M059J (cell line): ENCODE measurements at places on chromosomes 11 and 22.

DNA sequence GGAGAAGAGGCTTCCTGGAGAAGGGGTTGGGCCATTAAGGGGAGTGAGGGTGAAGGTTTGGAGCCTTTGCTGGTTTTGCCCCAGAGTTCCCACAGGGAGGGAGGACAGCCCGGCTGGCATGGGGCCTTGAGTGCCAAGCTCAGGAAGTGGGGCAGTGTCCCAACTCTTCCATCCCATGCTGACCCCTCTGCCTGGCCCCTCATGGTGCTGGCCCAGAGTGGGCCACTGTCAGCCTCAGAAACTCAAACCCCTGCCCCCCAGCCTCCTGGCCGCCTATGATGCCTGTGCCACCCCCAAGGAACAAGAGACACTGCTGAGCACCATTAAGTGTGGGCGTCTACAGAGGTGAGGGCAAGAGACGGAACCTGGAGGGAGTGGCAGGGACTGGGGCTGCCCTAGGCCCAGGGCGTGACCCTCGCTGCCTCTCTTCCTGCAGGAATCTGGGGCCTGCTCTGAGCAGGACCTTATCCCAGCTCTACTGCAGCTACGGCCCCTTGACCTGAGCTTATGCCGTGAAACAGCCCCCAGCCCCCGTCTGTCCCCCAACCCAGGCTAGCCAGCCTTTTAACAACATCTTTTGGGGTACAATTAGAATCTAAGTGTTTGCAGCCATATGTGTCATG lies 5.4 kb downstream of the MUS81 start:
- no peak for DNase-seq

GRCh38 chr22:43181321-43182076 lies 5.4 kb downstream of the TTLL12 start:
- DNase-seq, result no peak

GRCh38 chr22:41445129-41446056 lies 1.2 kb downstream of the TOB2 start:
- peak; percentile 36 for DNase-seq

GRCh38 chr22:23086787-23087186 lies 16.5 kb downstream of the GNAZ start:
- no peak for DNase-seq

- no peak for DNase-seq
These were observed 11.6 kb downstream of the LRRC32 start for GRCh38 chr11:76658651-76659650.

DNA sequence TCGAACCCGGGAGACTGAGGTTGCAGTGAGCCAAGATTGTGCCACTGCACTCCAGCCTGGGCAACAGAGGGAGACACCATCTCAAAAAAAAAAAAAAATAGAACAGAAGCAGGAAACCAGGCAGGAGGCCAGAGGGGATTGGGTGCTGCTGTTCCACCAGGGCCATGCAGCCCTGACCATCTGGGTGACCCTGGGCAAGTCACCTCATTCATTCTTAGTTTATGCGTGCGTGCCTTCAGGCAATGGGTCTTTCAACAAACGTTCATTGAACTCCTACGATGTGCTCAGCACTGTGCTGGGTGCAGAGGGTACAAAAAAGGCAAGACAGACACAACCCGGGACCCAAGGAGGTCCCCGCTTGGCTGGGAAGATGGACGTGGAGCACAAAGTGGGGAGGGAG lies 18.3 kb downstream of the RPL3 start:
- DNase-seq, result no peak

GRCh38 chr11:110856996-110857812 lies 145.0 kb upstream of the ARHGAP20 start:
- DNase-seq, result no peak

DNA sequence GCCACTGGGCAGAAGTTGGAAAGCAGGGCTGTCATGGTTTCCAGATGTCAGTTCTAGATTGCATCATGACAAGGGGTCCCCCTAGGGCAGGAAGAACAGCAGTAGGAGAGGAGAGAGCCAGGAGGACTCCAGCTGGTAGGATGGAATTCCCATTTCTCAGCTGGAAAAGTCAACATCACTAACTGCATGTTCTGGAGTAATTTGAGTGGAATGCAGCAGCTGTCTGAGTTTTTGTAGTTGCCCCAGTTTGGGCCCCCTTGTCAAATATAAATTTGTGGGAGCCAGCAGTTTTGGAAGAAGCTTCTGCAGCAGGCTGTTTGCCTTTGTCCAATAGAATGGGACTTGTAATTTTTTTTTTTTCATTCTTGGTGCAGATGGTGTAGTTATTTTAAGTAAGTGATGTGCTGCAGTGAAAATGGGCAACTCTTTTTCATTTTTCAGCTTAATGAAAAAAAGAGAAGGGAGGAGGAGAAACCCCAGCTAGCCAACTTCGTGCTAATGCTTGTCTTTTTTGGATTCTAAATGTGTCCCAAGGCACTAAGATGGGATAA lies 86.9 kb downstream of the LDLRAD3 start:
- no peak for DNase-seq

DNA sequence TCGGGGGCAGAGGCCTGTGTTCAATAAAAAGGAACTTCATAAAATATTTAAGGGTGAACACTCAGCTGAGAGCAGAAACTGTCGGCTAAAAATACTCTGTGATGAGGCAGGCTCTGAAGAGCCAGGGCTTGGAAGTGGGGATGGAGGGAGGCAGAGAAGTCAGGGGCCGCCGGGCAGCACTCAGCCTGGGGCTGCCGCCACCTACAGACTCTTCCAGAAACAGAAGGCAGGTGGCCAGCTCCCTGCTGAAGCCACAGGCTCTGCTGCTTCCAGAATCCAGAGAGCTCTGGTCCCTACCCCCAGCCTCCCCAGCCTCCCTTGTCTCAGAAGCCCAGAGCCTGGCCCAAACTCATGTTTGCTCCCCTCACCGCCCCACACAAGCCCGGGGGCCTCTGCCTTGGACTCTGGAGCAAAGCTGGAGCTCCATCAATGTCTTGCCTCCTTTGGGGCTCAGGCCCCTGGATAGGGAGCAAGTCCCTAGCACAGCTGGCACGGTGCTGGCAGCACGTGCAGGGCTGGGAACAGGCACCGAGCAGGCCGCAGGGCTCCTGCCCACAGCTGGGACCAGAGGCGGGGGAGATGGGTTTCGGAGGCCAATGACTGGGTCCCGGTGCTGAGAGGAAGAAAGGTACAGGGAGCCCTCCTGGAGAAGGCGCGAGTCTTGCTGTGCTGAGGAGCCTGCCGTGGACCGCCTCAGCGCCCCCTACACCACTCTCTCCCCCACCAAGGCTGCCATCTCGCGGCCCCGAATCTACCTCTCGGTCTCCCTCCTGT lies 8.2 kb downstream of the LRFN4 start:
- DNase-seq, result no peak

DNA sequence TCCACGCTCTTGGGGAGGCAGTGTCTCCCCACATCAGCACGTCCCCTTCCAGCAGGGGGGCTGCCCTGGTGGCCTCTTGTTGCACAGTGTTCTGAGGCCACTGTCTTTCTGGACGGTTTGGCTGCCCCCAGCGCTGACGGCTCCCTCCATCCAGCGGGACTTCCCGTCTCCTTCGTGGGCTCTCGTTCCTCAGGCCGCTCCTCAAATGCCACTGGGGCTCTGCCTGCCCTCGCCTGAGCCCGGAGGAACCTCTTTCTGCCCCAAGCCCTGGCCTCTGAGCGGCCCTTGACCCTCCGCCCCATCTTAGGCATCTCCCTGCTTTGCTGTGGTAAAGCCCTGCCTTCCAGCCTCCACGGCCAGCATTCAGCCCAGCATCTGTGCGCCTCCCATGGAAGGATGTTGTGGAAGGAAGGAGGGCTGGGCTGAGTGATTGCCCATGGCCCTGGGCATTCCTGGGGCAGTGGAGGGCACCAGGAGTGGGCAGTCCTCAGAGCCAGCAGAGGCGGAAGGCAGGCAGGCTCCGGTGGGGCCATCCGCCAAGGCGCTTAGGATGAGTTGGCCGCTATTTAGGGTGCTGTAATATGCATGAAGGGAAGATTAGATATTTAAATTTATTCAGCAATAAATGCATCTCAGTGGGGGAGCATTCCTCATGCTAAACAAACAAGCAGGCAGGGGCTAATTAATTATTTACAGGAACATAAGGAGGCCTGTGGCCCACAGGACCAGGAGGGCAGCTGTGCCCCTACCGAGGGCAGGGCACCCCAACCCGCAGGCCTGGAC lies 17.8 kb downstream of the OTUB1 start:
- peak; percentile 82 for DNase-seq

DNA sequence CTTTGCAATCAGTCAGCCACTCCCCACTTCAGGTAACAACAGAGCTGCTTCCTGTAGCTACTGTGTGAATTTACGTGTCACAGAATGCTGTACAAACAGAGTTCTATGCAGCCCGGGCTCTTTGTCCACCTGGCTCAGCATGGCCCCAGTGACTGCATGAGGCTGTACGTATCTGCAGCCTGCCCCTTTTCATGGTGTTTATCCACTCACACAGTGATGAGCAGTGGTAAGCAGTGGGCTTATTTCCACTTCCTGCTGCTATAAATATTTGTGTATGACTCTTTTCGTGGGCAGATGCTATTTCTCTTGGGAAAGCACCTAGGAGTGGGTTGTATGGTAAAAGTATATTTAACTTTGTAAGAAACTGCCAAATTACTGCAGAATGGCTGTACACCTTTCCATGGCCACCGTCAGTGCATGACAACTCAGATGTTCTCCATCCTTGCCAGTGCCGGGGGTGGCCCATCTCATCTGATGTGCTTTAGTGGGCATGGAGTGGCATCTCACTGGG lies 43.3 kb downstream of the MYEOV start:
- peak; percentile 53 for DNase-seq

DNA sequence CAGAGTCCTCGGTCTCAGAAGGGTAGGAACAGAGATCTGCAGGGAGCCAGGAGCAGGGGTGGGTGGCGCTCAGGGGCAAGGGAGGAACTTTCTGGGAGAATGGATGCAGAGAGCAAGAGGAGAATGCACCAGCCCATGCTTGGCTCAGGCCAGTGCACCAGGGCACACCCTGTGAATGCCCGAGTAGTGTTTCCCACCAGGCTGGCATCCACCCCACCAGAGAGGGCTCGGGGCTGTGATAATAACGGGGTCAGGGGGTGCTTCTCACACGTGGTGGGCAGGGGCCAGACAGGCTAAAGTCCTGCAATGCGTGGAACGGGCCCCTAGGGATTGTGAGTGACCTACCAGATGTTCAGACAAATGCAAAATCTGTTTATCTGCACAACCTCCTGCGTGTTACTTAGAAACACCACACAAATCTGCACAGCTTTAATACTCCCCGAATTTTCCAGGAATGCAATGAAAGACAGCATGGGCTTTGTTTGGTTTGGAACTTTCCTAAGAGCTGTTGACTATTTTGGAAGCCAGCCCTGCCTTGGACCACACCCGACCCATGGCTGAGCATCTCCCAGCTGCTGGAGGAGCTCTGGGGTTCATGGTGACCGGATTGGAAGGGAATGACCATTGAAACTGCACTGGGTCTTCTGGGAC lies 368.3 kb downstream of the SHANK2 start:
- DNase-seq, result no peak

GRCh38 chr22:29883775-29884097 lies 762 bp downstream of the MTMR3 start:
- no peak for DNase-seq

GRCh38 chr22:21446827-21447690 lies 20.1 kb upstream of the TMEM191C start:
- no peak for DNase-seq

- peak; percentile 63 for DNase-seq
These were observed at the start of gene CNTN5 for GRCh38 chr11:99020352-99021225. TSS of gene CNTN5 (plus strand) at chr11:99020949.

DNA sequence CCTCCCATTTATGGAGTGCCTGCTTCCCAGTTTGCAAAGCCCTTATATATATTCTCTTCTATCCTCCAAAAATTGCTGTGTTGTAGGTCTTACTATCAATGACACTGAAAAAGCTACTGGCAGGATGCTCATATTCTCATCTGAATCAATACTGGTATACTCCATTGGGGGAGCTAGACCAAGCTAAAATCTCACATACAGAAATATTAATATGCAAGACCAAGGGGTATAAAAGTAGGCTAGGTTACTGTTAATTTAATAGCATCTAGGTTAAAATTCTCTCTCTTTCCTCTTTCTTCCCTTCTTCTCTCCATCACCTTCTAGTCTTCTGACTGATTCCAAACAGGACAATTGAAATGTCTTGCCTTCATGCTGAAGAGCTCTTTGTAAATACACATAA lies 17.1 kb upstream of the BDNF start:
- peak; percentile 55 for DNase-seq

DNA sequence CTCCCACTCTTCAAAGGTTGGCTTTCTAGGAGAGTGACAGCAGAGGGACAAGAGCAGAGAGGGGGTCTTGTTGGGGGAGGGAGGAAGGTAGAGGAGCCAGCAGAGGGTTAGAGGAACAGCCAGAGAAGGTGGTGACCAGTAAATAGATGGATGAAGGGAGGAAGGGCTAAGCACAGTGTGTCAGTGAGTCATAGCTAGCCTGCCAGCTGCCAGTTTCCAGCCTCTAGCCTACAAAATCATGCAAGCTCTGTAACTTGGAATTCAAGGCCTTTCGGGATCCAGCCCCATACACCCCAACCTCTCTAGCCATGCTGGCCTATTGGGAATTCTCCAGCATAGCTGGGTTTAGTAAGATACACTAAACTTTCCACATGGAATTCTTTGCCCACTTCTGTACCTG lies 147.4 kb upstream of the TEAD1 start:
- peak; percentile 68 for DNase-seq

DNA sequence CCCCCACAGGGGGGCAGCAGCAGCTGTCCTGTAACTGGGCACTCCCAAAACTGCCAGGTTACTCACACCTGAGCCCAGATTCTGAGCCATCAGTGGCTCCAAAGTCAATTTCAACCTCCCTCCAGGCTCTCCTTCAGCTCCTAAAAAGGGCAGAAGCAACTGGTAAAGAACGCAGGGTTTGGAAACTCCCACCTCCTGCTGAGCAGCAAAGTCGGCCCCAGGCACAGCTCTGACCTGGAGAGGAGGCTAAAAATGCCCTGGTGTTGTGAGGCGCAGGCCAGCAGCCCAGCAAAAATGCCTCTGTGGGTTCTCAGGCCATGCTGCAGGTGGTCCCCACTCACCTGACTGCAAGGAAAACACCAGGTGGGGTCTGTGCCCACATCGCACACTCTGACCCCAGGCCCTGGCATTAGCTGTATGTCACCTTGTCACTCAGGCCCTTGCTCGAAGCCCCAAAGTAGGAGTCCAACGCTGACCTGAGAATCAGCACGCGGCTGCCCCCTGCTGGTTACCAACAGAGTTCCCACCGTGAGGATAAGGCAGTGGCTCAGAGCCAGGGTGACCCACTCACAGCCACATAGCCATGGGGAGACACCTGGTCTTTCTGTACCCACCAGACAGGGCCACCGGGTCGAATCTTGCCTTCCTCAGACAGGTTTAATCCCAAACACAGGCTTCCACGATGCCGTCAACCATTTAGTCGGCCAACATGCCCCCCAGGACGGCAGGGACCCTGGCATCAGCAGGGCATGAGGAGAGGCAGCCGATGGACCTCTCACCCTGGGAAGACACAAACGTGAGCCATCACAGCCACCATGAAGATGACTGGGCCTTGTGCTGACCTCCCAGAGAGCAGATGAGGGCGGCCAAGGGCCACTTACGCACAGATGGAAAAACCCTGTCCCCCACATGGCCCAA lies 11.1 kb downstream of the POLR3H start:
- peak; percentile 17 for DNase-seq
